Body of pancreas (tissue), 4 donors: ENCODE measurements at places on chromosomes 16 and 17. TPM values are rescaled to one million over a fixed set of nuclear protein-coding genes. Genes with fewer than 3 reads are reported as not detected.

COG7 gene
- total RNA-seq = 19.5 TPM

CSNK1D gene
- 37.6 TPM for total RNA-seq

LAT gene
- total RNA-seq = 4.7 TPM

ITGAL gene
- 1.3 TPM for total RNA-seq

PIMREG gene
- total RNA-seq = not detected

FKBP10 gene
- total RNA-seq = 33.6 TPM

HLF gene
- 4.2 TPM for total RNA-seq

PTX4 gene
- not detected for total RNA-seq

KRTAP1-5 gene
- total RNA-seq = not detected

PDXDC1 gene
- 66.2 TPM for total RNA-seq

ZNF785 gene
- 10.9 TPM for total RNA-seq

TUBB3 gene
- not detected for total RNA-seq
